ENCODE measurements at places on chromosomes 7 and 10.

DNA sequence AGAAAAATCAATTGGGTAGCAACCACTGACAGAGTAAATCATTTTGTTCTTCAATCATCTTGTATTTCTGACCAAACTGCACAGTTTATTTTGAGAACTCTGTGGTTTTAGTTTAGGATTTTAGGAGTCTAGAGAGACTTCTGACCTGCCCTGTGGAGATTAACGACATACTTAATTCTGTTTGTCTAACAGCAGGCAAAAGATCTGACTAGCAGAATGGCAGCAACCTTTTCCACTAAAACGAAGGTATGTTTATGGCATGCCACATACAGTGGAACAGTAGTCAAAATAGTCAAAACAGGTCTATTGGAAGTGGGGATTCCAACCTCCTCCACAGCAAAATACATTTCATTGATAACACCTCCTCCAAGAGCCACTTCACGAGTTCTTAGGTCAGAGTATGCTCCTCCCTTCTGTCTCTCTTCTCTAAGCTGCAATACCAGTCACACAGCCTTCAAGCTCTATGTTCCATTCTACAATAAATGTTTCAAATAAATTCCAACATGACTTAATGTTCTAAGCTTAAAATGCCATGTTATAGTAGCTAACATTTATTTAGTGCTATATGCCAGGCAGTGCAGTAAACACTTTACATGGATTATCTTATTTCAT, 34.4 kb downstream of the NRCAM start:
- no peak for DNase-seq

GRCh38 chr7:34487391-34488115, 170.5 kb upstream of the NPSR1 start:
- no peak for DNase-seq

- DNase-seq = no peak
Observed at GRCh38 chr10:30898964-30899363, 132.7 kb downstream of the ZNF438 start.

DNA sequence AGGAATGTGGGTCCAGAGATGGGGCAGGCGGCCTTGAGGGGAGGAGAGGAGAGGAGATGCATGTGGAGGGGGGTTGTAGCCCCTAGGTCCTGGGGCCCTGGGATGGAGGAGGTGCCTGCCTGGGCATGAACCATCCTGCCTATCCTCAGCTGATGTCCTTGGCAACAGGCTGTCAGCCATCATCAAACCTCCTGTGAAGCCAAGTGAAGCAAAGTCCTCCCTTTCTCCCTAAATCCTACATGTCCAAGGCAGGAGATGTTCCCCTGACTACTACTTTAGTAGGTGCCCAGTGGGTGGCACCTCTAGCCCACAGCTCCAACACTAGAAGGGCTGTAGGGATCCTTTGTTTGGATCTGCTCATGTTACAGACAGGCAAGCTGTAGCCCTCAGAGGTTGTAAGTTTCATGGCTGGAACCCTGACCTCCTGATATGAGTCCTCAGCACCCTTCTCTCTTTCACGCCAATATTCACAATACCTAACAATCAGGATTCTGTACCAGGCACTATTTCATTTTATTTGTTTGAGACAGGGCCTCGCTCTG, 66.6 kb upstream of the SYPL1 start:
- DNase-seq = no peak

GRCh38 chr10:133199992-133200611, 29.9 kb upstream of the UTF1 start:
- no peak for DNase-seq

DNA sequence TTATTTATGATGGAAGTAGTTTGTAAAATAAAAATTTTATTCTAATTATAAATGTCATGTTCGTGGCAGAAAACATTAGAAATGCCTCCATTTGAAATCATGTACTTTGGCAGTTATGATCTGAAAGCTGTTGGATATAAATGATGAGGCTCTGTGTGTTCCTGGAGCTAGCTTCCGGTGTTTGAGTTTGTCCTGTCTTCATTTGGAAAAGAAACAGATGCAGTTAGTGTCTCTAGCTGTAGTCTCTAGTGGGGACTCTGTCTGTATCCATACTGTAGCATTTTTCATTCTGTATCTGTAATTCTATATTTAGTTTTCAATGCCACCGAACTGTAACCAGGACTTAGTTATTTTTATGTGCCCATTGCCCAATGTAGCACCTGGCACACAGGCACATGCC, 197.0 kb upstream of the FZD1 start:
- no peak for DNase-seq
